Esophagus muscularis mucosa (tissue), 4 donors: ENCODE measurements at places on chromosomes 7 and 10. TPM values are rescaled to one million over a fixed set of nuclear protein-coding genes. Genes with fewer than 3 reads are reported as not detected.

Gene LIPN
- total RNA-seq: not detected

Gene RGR
- 1.4 TPM for total RNA-seq

Gene OR2A7
- total RNA-seq: 2.1 TPM

Gene AKR1D1
- not detected for total RNA-seq

Gene SPAM1
- not detected for total RNA-seq

Gene ELFN1
- 2.2 TPM for total RNA-seq

Gene NEUROG3
- total RNA-seq: not detected

Gene PNLIP
- not detected for total RNA-seq
